Right lung (tissue), 10 donors: ENCODE measurements at places on chromosomes 16 and 17. TPM values are rescaled to one million over a fixed set of nuclear protein-coding genes. Genes with fewer than 3 reads are reported as not detected.

DNA sequence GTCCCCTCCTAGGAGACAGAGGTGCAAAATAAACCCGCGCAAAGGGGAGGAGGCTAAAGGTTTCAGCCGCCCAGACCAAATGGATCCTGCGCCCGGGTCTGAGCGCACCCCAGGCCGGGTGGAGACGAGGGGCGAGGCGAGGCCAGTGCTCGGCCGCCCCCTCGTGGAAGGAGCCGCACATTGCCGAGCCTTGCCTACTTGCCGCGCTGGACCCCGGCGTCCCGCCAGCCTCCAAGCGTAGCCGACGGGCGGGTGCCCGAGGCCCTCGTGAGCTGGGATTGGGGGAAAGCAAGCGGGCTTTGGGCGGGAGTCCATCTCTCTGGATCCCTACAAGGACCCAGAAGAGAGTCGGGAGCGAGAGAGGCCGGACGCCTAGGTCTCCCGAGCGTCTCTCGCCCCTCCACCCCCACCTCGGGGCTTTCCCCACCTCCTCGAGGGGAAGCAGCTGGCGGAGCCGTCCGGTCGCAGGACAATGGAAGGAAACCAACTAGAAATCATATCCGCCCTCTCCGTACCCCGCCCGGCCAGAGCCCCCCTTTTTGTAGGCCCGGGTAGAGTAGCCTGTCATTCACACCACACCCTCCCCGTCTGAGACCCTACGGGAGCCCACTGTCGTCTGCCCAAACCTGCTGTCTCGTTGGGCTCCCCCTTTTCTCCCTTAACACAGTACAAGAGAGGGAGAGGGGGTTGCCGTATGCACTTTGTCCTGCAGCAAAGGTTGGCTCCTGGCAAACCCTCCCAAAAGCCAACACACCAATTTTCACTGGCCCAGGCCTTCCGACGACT lies 664 bp upstream of the BCL6B start:
- DNase-seq: no peak

DNA sequence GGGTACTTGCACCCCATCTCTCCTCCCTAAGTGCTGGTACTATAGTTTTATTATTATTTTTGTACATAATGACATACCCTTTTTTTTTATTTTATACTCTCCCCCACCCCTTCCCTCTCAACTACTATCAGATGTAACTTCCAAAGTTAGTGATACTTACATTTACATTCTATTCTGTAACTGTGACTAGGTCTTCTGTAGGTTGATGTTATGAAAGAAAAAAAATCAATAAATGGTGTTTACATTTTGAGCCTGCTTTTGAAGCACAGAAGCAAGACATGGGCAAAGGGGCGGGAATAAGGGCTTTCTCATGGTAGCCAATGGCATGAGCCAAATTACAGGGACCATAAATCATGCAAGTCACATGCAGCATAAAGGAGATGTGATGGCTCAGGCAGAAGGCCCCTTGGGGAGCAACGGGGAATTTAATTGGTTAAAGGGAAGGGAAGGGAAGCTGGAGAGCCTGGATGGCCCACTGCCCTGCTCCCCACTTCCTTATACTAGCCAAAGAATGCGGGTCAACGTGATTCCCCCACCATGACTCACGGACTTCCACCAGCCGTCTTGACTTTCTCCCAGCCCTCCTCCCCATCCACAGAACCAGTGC lies 2.4 kb upstream of the ACSF2 start:
- DNase-seq: no peak

The RGS9 gene
- polyA plus RNA-seq: 17.0 TPM

DNA sequence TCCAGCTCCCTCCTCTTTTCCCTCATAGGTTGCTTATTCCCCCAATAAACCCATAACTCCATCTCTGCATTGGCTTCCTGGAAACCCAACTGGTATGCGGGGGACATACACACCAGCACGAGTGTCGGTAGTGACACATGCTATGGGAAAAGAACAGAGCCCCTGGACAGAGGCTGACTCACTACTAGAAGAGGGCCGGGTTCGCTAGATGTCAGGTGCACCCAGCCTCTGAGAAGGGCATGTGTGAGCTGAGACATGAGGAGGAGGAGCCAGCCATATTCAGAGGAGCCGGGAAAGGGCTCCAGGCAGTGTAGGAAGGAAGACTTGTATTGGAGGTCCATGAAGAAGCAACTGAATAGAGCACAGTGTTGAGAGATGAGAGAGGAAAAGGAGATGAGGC lies 241.1 kb downstream of the SOX9 start:
- no peak for DNase-seq
